ENCODE measurements at places on chromosomes 2 and 18.

- DNase-seq: no peak
Measured at GRCh38 chr18:27428120-27428519, 243.0 kb upstream of the CHST9 start.

DNA sequence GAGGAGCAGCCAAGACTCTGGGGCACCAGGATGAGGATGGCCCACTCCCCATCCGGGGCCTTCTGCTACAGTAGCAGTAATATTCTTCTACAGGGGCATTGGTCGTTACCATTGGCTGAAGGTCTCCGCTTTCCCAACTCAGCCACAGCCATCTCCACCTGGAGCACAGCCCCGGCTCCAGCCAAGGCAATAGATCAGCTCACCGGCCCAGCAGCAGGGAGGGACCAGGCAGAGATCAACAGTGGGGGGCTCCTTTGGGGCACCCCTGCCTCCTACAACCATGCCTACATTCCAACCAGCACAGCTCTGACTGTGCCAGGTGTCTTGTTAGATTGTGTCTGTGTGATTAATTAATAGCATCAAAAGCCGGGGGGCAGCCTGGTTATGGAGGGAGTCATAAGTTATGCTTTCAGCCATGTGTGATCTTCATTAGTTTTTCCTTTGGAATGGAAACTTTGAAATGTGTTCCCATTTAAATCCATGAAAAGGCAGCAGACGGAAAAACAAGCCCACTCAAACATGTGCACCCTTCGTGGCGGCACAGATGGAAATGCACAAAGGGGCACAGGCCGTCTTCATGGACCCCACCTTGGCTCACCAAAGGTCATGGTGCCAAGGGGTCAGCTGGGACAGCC is 68.6 kb upstream of the BZW1 start:
- DNase-seq: no peak

GRCh38 chr2:227728035-227728434 is at the start of gene SCYGR7:
Gene SCYGR7, plus strand, starts transcription at chr2:227728335. Its CDS starts 0 bp downstream, at chr2:227728335.
- DNase-seq: no peak

- DNase-seq: no peak
Measured at GRCh38 chr2:152421521-152422370, 86.8 kb downstream of the FMNL2 start.

DNA sequence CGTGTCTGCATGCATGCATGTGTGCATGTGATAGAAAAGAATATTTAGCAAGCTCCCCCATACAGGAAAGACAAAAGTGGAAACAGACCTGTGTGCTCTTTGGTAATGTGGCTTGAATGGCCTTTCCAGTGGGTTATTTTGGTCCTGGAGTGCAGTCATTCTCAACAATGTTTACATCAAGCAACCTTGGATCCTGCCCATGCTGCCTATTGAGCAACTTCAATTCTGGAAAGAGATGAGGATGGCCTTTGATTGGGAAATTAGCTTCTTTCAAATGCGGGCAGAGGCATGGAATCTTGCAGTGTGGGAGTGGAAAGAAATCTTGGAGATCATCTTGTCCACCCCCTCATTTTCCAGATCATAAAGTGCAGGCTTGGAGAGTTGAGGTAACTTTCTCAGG is 87.2 kb upstream of the SMAD2 start:
- DNase-seq: no peak

- no peak for DNase-seq
Measured at GRCh38 chr2:101981504-101981903, 10.3 kb upstream of the IL1R2 start.

DNA sequence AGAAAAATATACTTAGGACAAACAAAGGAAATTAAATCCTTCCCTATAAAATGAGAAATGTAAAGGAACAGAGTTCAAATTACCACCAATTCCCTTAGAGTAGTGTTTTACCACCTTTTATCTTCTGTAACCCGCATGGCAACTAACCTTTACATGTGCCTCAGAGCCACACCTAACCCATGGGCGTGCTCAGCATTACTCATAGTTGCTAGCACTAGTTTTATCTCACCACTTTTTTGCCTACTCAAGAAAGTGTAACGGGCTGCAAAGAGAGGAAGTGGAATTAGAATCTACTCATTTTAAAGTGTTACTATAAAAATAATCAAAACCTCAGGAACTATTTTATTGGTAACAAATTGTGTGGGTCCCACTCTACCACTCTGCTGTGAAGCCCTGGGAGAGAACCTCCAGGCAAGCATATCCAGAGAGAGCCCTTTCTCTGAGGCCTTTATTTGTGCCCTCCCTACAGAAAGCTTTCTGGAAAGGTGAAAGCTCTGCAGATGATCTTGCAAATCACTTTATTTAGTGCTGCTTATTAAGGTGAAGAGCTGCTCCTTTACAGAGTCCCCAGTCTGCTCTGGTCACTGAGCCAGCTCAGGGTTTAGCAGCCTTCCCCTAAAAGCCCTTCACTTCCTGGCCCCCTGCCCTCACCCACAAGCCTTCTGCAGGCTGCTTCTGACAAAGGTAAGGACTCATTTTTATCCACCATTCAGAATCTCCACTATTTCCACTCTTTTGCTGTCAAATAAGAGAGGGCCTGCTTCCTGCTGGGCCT is 98.8 kb downstream of the TRABD2A start:
- DNase-seq: peak; percentile 27

GRCh38 chr2:165637396-165637795 is 156.7 kb downstream of the GALNT3 start:
- DNase-seq: no peak

GRCh38 chr2:127045792-127046501 is 61.0 kb downstream of the BIN1 start:
- DNase-seq: no peak

DNA sequence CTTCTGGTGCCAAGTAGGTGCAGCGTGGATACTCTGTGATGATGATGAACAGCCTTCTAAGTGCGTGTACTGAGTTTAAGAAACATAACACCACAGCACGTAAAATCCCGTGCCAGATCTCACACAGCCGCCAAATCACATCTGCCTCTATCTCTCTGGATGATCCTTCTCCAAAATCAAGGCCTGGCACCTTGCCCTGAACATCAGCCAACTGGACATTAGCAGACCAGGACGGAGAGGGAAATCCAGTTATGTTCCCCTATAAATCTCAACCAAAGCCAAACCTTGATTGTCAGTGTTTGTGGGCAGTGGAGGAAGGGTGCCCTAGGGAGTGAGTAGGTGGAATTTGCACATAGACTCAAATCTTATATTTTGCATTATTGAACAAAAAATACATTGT is 164.3 kb downstream of the MIB1 start:
- no peak for DNase-seq

DNA sequence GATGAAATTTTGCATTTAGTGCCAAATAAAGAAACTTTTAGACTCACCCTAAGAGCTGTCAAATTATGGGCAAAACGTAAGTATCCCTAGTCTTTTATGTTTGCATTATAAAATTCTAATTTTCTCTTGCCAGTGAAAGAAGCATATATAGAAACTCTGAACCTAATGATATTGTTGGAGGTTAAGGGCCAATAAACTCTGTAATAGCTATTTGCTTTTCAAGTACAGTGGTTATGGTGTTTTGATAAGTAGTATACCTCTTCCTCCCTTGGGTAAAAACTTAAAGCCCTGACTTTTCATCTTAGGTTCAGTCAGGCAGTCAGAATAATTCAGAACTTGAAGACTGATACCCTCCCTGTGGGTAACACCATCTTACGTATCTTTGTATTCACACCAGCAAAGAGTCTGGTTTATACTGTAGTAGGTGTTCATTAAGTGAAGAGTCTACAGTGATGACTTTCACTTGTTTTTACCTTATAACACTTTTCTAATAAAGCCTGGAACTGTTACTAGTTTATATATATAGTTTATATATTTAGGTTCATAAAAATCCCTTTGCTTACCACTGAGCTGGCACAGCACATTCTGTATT is 19.1 kb downstream of the PAPOLG start:
- DNase-seq: no peak

DNA sequence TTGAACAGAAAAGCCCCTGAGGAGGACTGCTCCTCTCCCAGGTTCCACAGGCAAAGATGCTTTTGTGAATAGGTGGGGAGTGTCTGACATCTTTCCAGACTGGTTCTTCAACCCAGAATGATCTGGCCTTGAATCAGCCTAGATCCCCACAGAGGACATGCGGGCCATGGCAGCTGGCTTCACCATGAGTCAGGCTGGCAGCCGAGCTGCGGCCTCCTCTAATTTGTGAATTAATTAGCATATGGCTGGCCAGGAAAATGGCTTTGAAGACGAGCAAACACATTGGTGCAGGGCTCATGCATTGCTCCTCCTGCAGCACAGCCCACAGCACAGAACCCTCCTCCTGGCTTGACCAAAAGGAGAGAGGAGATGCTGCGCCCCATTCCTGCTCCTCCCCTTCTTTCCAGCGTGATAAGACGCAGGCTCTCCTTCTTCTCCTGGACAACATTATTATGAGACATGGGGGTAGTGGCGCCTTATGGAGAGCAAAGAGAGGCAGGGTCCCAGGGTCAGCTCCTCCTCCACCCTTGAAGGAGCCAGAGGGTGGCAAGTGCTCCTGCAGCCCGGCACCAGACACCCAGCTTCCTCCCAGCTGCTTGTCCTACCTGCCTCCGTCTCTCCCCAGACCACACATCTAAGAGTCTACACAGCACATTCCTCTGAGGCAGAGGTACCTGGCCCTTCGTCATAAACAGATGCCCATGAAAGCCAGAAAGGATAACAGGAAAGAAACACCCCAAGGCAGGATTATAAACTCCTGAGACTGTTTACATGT is 66.7 kb downstream of the EDAR start:
- no peak for DNase-seq

Measured in activated CD4-positive, alpha-beta T cell treated with anti-CD3 and anti-CD28 coated beads for 24 hours (primary cell).